GM06990 (cell line): ENCODE measurements at places on chromosomes 4 and X.

DNA sequence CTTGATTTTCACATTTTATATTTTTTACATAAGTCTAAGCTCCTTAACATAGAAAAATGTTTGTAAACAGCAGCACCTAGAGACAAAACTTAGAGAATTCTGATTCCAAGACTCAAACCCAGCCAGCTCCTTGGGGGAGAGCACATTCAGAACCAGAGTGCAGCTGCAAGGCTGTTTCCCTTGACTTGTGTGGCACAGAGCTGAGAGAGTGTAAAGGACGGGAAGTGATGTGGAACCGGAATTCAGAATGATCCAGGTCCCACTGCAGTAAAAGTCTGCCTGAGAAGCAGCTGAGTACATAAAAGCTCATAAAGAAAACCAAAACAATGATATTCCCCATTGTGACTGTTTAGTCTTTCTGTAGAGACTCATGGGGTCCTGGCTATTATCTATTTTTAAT lies 713.8 kb downstream of the RAB28 start:
- no peak for DNase-seq

DNA sequence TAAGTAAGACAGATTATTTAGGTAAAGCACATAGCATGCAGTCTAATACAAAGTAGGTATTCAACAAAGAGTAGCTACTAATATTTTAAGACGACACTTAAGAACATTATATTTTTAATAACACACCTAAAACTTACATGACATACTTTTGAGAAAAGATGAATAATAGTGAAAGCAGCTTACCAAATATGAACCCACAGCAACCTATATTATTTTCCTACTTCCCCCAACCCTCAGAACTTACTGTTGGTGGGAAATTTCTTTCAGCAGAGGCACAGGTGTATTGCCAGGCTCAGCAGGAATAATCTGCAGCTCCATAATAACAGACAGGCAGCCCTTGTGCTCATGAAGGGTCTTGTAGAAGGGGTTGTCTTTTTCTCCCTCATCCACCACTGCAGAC lies 498.9 kb downstream of the GLUD2 start:
- no peak for DNase-seq

- no peak for DNase-seq
These were observed 33.6 kb downstream of the CLCN4 start for GRCh38 chrX:10190367-10190766.

DNA sequence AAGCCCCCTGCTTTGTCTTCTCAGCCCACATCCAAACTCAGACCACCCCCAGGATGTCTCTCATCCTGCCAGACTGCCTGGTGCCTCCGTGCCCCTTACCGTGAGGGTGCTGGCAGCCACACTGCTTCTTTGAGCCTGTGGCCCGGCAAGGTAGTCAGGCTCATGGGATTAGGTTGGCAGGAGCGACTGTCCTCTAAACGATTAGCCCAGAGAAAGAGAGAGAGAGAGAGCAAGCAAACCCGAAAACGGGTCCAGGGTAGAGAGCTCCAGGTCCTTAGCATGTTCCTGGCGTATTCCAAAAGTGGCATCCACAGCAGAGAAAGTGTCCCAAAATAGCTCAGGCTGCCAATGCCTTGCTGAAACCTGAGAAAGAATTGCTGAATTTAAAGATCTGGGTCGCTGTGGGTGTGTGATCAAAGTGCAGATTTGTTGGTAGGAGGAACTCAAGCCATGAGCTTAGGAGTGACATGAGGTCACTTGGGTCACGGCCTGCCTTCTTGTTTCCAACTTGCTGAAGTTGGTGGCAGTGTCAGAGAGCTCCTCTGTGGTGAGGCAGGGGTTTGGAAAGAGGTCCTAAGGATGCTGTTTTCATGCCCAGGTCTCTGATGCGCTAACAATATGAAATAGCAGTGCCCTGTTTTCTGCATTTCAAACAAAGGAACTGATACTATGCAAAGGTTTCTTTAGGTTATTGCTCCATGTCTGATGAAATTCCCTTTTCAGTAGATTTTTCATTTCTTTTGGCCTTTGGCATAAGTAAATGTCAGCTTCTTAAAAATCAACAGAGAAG lies 81.6 kb downstream of the RTL9 start:
- DNase-seq = no peak

DNA sequence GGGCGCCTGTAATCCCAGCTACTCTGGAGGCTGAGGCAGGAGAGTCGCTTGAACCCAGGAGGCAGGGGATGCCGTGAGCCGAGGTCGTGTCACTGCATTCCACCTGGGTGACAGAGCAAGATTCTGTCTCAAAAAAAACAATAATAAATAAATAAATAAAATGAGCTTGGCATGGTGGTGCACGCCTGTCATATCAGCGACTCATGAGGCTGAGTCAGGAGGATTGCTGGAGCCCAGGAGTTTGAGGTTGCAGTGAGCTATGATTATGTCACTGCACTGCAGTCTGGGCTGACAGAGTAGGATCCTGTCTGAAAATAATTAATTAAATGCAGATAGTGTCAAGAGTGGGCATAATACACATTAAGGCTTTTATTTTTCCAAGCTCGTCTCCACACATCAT lies 77.5 kb downstream of the DHRSX start:
- DNase-seq = no peak

- no peak for DNase-seq
These were observed 15.0 kb upstream of the NAT8L start for GRCh38 chr4:2044119-2044485.

DNA sequence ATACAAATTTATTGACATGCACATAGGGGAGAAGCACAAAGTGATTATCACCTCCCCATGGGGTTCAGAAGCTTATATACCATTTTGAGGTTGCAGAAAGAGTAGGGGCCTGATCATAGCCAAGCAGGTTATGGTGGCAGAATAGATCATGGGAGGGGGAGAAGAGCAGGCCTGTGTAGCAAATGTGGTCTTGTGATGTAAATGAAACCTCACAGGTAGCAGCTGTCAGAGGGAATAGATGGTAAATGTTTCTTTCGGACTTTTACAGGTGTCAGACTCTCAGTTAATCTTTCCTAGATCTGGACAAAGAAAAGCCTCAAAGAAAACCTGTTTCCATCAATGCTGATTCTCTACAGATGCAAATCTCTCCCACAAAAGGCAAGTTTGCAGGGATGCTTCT lies 84.4 kb downstream of the CFAP299 start:
- DNase-seq = no peak

- DNase-seq = no peak
These were observed 191.0 kb upstream of the EMCN start for GRCh38 chr4:100708776-100709175.

DNA sequence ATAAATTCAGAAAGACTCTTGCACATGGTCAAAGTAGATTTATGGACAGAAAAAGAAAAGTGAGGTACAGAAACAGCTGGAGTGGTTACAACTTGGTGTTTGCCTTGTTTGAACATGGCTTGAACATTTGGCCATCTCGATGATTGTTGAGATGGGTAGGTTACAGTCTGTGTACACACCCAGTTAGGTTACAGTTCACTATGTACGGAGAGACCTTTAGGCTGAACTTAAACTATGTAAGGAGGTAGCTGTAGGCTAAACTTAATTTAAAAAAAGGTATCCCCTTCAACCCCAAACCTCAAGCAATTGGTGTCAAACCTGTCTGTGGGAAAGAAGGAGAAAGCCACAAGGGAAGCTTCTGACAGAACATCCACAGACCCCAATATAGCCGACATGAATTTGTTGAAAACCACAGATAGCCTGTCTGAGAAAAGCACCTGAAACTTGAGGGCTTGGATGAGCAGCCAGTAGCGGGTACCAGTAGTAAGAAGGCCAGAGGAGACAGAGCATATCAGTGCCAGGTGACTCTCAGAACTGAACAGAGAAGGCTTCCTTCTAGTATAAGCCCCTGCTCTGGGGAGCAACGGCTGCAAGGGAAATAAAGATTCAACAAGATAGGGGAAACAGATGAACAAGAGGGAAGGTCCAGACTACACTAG lies 247.9 kb upstream of the GALNTL6 start:
- no peak for DNase-seq

DNA sequence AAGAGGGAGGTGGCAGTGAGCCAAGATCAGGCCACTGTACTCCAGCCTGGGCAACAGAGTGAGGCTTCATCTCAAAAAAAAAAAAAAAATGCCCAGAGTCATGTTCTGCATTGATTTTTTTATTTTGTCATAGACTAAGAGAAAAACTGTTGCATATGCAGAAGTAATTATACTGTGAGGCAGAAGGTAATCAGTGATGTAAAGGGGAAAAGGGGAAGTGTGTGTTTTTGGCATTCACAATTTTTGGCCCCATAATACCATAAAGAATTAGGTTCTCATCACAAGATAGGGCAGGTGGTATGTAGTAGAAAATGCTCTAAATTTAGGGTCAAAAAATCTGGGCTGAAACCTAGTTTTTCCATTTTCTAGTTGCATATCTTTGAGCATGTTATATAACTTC lies 47.3 kb upstream of the GAB1 start:
- no peak for DNase-seq

- no peak for DNase-seq
These were observed 20.5 kb upstream of the STS start for GRCh38 chrX:7127056-7127455.

DNA sequence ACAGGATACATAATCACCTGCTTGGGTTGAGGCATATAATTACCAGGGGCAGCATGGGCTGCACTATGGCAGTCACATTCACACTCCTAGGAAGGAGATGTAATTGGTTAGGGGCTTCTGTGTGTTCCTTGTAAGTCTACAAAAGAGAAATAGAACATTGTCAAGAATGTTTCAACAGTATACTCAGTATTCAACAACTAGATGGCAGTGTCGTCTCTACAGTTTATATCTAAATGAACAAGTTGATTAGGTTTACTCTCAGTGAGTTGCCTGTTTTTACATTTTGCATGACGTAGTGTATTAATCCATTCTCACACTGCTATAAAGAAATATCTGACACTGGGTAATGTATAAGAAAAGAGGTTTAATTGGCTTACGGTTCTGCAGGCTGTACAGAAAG lies 50.5 kb upstream of the RAB33B start:
- no peak for DNase-seq

DNA sequence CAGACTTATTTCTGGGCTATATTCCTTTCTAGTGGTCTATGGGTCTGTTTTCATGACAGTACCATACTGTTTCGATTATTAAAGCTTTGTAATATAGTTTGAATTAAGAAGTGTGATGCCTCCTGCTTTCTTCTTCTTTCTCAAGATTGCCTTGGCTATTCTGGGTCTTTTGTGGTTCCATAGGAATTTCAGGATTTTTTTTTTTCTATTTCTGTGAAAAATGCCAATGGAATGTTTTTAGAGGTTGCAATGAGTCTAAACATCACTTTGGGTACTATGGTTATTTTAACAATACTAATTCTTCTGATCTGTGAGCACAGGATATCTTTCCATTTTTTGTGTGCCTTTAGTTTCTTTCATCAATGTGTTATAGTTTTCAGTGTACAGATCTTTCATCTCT lies 204.3 kb upstream of the HCCS start:
- no peak for DNase-seq

DNA sequence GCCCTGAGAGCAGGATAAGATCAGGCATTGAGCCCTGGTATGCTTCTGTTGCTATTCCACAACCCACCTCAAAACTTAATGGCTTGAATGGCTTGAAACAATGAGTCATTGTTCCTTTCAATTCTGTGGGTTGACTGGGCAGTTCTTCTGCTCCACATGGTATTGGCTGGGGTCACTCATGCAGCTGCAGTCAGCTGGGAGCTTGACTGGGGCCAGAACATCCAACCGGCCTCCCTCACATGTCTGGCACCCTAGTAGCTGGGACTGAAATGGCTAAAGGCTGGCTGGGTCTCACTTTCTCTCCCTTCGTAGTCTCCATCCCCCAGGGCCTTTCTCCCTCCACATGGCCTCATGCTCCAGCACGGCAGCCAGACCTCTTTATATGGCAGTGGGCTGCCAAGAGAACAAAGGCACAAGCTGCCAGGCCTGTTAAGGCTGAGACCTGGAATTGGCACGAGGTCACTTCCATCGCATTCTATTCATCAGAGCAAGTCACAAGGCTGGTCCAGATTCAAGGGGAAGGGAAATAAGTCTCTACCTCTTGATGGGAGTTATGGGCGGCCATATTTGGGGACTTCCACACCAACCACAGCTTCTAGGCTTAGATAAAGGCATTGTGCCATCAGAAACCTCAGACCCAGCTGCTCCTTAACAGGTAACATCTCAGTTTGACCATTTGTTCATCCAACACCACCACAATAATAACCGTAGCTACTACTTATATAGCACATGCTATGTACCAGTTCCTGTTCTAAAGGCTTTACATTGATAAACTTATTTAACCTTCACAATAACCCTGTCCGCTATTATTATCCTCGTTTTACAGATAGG lies 159.7 kb upstream of the ATP6AP2 start:
- DNase-seq = peak; percentile 21

- DNase-seq = no peak
These were observed 4.7 kb upstream of the JAKMIP1 start for GRCh38 chr4:6204871-6205566.

DNA sequence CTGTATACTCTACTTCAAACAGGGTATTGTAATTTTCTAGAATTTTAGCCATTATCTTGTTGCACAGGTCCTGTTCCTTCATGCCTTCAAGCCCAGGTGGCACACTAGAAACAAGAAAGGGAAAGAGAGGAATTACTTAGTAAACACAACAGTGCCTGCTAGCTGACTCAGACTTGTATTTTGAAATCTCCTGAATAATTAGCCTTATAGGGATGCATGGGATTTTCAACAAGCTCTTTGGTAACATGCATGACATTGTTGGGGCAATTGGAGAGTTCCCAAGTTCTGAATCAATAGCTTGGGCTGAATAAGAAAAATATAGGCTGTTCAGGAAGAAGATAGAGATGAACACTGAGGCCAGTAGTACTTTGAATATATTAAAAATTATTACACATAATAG lies 118.8 kb downstream of the FAM13A start:
- DNase-seq = no peak

GRCh38 chr4:176359590-176359989 lies 39.8 kb downstream of the SPCS3 start:
- DNase-seq = no peak

DNA sequence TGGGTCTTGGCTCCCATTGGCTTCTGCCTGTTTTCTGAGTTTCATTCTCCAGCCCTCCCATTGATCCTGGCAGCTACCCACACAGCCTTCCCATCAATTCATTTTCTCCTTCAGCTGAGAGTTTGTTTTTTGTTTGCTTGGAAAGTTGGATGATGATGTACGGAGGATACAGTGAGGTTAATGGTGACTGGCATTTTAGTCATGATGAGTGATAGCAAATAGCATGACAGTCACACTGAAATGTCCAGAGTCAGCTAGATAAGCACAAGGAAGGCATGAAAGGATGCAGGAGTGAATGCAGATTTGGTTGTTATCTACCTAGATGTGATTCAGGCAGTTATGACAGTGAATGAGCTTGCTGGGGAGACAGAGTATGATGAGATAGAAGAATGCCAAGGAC lies 30.6 kb upstream of the LCORL start:
- DNase-seq = no peak

DNA sequence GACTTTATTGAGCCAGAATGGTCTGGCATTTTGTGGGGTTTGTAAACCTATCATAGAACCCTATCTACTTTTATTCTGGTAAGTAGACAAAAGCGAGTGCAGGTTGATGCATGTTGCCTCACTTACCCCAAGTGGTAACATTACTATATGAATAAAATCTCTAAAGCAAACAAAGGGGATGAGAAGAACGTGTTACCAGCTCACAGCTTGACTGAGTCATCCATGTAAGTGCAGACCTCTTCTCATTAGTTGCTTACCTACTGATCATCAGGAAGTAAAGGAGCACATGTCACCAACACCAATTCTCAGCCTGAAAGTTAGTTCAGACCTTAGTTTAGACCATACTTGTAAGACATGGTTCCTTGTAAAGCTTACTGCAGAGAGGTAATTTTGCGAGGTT lies 1328.3 kb downstream of the C4orf33 start:
- no peak for DNase-seq
